ENCODE measurements at places on chromosomes 2 and 18. TPM values are rescaled to one million over a fixed set of nuclear protein-coding genes. Genes with fewer than 3 reads are reported as not detected.

GRCh38 chr18:22228976-22229375, 59.6 kb downstream of the GATA6 start:
- no peak for DNase-seq

DNA sequence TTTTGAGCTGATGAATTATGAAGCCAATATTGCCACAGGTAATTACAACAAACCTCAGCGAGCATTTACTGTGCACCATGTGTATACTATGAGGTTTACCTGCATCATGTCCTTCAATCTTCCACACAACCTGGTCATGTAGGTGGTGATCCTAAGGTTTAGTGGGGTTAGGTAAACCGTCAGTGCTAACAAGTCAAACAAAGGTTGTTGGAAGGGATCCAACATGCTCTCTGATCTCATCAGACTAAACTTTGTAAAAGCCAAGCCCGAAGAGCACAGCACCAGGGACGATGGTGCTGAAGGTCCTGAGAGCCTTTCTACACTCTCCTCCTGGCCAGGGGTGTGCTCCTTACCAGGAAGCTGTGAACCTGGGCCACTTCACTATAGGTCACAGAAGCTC, 29.4 kb downstream of the SH3YL1 start:
- no peak for DNase-seq

GRCh38 chr2:111990856-111991255, 64.2 kb upstream of the TMEM87B start:
- DNase-seq, result no peak

DNA sequence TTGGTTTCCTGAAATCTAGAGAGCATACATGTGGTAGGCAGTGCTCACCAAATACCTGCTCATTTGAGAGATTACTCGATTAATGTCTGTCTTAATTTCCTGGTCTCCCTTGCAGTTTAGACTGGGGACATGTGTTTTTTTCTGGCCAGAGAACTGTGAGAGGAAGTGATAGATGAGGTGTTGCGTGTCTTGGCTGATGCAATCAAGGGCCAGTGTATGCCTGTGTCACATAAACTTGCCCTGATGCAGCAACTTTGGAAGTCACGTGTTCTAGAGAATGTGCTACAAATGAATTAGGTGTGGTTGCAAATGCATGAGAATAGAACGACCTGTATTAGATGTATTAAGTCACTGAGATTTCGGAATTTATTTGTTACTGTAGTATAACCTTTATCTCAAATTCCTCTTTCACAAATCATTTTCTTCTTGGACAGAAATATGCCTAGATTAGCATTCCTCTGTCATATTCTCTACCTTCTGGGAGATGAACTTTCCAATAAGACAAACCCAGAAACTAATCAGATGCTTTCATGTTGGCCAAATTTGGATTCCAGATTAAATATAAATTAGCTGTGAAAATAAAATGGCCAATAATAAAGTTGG, 9.9 kb upstream of the IL1A start:
- DNase-seq, result peak; percentile 27

The COL4A4 gene
- total RNA-seq, result not detected

DNA sequence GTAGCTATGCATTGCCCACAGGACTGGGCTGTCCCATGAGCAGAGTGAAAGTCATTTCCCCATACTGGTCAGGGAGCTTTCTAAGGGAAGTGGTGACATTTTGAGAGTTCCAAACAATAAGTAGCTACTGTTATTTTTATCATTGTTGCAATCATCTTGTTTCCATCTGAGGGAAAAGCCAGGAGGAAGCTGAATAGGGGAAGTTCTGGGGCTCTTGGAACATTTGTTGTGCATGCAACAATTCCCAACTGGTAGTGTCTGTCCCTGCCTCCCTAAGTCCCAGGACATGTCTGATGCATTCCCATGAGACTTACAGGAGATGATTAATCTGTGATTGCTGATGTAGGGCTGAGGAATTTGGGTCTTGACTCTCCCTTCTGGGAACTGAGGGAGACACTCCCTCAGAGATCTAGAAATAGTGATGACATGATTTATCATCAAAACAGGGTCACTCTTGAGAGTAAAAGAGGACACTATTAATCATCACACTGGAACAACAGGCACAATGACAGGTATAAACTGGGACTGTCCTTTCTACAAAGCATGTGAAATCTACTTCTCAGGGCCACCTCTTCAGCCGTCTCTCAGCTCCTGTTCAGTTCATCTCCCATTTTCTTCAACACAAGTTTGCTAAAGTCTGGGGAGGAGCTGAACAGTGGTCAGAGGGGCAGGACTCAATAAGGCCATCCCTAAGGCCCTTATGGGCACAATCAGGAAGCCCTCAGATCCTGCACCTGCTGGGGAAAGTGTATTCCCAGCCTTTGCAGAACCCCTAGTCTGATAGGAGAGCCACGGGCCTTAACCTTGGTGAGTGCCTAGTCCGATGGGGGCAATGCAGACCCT, 28.0 kb upstream of the MARCO start:
- DNase-seq, result no peak

DNA sequence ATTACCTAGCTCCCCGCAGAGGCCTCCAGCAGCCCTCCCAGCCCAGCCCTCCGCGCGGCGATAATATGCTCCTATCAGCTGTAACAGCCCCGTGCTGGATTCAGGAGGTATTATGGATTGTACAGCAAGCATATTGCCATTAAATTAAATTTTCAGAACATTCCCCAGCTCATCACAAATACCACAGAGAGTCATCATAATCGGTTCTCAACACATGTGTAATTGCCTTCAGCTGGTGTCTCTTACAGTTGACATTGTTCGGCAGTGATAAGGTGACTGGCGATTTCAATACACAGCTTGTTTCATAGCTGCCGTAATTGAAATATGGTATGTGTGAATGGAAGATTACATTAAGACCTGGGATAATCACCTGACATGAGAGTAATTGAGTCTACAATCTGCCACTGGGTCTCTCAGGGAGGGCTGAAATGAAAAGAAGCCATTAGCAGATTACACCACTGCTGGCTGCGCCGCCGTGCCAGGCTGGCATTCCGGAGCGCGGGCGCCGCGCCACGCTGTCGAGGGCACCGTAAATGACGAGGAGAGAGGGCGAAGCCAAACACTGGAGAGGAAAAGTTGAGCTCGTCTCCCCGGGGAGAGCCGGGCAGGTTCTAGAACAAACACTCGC, 549.4 kb upstream of the SALL3 start:
- DNase-seq, result no peak

DNA sequence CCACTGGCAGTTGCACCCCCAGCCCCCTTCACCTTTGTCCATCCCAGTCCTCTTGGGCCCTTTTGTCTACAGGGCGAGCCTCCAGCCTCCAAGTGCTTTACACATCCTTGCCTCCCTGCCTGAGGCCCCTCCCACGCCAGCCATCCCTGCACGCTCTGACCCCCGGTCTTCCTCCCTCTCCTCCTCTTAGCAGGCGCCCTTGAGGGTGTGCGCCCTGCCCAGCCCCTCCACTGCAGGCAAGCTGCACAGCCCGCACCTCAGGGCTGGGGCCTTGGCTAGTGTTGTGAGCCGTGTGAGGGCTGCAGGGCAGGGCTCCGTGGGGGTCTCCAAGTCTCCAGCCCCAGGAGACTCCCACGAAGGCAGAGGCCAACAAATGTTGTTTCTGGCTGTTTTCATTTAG, 6.9 kb downstream of the BOK start:
- DNase-seq, result no peak

- DNase-seq, result no peak
Observed at GRCh38 chr18:10508591-10508990, 17.2 kb upstream of the NAPG start.

DNA sequence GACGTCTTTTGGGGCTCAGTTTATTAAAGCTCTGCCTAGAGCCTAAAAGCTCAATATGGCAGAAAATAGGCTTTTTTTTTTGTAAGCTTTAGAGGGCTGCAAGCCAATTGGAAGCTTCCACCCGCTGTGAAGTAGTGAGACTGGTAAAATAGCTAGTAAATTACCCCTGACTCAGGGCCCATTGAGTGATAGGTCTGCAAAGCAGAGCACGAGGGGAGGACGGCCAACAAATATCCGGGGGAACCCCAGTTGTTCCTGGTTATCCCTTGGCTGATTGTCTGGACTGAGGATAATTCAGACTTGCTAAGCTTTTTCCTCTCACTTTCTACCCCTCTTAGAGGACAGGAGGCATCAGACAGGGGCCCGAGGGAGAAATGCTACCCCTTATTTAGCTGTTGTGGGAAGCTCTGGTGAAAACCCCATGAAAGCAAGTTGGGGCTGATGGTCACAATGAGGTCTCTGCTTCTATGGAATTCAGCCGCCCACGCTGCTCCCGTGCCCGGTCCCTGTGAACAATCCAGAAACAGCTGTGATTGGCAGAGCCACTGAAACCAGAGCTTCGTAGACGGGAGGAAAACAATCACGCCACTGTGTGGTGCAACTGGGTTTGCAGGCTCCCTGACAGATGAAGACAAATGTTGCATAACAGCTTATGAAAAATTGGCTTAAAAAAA, 141.9 kb upstream of the LGALSL start:
- DNase-seq, result peak; percentile 90

The PAX3 gene
- 15.2 TPM for total RNA-seq

DNA sequence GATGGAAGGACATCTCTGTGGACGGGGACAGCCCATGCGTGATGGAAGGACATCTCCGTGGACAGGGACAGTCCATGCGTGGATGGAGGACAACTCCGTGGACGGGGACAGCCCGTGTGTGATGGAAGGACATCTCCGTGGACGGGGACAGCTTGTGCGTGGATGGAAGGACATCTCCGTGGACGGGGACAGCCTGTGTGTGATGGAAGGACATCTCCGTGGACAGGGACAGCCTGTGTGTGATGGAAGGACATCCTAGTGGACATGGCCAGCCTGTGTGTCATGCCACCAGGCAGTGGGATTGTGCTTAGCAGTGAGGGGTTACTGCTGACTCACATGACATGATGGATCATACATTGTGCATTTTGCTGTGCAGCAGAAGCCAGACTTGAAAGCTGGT, 30.0 kb upstream of the NFATC1 start:
- no peak for DNase-seq

GRCh38 chr2:218883491-218884490, 3.1 kb downstream of the WNT10A start:
- DNase-seq, result no peak

The PLEKHH2 gene
- 1.2 TPM for total RNA-seq

The DSG1 gene
- not detected for total RNA-seq

- DNase-seq, result peak; percentile 25
Observed at GRCh38 chr2:26298638-26299393, 47.1 kb upstream of the SELENOI start.

Data from MG63 (cell line).